ENCODE measurements at places on chromosomes 1 and 21.

- DNase-seq: no peak
Observed at GRCh38 chr1:29122682-29123052, 1.0 kb downstream of the TMEM200B start.

GRCh38 chr1:28668956-28669723 lies 556 bp downstream of the GMEB1 start:
- DNase-seq: peak; percentile 52

GRCh38 chr1:57079454-57080157 lies 113.8 kb upstream of the C8B start:
- DNase-seq: no peak

- DNase-seq: peak; percentile 64
Observed at GRCh38 chr1:156693848-156694689, 11.3 kb downstream of the CRABP2 start.

DNA sequence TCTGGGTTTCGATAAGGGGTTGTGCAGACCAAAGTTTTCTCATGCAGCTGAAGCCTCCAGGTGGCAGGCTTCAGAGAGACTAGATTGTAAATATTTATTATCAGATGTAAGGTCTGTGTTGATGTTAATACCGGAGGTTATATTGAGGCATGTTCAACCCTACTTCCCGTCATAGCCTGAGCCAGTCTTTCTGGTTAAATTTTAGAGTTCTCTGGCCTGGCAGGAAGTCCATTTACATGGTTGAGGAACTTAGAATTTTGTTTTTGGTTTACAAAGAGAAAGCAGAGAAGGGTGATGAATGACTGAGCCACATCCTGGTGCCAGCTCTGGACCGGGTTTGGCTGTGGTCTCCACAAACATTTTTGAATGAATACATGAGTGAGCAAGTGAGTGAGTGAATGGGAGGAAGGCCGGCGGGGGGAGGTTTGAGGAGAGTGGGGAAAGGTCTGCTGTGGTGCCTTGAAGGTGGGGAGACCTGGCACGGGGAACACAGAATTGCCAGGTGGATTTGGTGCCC lies 218.5 kb downstream of the DISC1 start:
- DNase-seq: no peak

- DNase-seq: no peak
Observed at GRCh38 chr1:224921354-224921753, 8.1 kb upstream of the DNAH14 start.

GRCh38 chr1:246608616-246609376 lies 42.5 kb downstream of the CNST start:
- DNase-seq: peak; percentile 91

- no peak for DNase-seq
Observed at GRCh38 chr1:145942871-145943270, 14.9 kb downstream of the LIX1L start.

GRCh38 chr21:33261635-33262034 lies 4.5 kb upstream of the IL10RB start:
- no peak for DNase-seq

- no peak for DNase-seq
Observed at GRCh38 chr1:23869051-23869450, 961 bp upstream of the FUCA1 start.

GRCh38 chr1:63888984-63889383 lies 115.2 kb downstream of the ROR1 start:
- DNase-seq: no peak

- no peak for DNase-seq
Observed at GRCh38 chr1:23097316-23097715, 71.3 kb downstream of the LUZP1 start.

DNA sequence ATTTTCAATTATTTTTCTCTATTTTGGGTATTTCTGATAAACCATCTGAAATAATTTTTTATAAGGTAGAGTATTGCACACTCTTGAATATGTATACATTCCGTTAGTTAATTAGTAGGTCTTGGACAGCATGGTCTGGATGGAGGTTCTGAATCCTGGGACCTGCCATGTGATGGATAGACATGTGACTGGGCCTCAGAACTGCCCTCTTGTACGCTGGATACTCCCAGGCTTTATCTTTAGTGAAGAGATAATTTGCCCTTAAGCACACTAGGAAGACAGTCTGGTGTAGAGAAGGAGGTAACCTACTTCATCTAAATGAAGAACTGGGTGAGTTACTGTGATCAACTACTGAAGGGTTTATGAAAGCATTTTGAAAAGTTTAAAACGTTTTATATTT lies 48.9 kb downstream of the CNIH3 start:
- DNase-seq: no peak

DNA sequence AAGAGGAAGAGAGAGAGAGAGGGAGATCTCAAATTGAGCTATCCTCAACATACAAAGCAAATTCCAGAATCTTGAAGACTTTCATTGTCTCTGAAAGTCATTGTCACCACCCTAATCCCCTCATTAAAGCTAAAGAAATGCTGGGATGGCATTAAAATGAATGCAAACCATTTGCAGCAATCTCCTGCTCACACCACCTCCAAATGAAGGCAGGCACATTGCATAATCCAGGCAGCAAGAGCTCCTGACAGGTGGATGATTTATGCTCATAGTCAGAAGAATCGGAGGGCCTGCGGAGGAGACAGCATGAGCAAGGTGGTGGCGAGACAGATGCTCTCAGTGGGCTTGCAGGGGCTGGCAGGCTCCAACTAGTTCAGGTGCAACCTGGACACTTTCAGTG lies 90.2 kb downstream of the ESRRG start:
- DNase-seq: no peak

DNA sequence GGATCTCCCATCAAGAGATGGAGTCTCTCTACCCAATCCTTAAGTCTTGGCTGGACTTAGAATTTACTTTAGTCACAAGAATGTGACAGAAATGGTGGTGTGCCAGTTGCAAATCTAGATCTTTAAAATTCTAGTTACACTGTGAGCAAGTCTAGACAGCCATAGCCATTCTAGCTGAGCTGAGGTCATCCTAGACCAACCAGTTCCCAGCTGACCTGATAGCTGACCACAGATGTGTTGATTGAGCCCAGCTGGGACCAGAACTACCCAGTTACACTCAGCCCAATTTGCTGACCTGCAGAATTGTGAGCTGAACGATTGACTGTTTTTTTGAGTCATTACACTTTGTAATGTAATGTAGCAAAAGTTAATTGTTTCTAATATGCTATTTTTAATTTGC lies 251.8 kb downstream of the ADGRL2 start:
- no peak for DNase-seq

DNA sequence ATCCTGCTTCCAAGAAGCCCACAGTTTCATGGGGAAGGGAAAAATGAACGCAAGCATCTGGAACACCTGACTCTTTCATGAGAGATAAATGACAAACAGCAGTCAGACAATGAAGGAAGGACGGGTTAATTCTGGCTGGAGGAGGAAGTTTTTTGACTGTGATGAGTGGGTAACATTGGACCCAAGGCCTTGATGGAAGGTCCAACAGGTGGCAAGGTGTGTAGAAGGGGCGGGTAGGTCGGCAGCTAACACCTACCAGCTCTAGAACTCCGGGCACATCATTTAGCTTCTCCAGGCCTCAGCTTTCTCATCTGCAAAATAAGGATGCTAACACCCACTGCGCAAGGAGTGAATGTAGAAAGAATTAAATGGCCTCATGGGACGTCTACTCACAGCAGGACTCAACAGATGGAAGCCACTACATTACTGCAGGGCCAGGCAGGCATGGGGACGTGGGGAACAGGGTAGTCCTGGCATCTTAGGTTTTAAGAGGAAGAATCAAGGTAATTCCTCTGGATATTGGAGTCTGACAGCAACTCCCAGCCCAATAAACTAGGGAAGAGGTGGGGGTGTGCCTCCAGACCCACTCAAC lies 12.9 kb downstream of the GLIS1 start:
- no peak for DNase-seq

GRCh38 chr1:183096894-183097293 lies 73.7 kb downstream of the LAMC1 start:
- no peak for DNase-seq

DNA sequence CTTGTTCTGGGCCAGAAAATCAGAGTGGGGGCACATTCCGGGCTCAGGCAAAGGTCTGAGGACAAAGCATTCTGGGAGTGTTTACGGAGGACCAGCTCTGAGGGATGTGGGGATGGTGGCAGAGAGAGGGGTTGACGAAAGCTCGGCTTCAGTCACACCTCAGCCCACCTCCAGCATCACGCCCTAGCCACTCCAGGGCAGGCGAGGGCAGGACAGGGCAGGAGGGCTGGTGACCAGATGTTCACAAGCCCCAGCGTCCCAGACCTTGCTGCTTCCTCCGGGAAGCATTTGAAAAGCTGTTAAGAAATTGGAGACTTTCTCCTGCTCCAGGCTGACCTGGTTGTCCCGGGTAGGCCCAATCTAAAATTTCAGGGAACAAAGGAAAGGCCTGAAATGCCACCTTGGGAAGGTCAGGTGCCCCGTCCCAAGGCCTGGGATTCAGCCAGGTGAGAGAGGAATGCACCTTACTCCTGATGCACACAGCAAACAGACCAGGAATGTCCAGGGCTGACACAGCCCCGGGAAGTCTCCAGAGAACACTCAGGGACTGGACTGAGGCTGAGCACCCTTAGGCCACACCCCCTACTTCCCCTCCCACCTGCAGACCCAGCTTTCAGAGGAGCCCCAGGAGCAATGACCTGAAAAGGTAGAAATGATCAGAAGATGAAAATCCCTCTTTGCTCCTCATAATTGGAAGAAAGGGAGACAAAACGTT lies 71.9 kb upstream of the KLHDC7A start:
- no peak for DNase-seq

- DNase-seq: peak; percentile 94
Observed at GRCh38 chr1:84301004-84301784, at the start of gene SAMD13. Gene SAMD13 (plus strand): TSS chr1:84301708. CDS start chr1:84303235, 1,527 bp downstream.

DNA sequence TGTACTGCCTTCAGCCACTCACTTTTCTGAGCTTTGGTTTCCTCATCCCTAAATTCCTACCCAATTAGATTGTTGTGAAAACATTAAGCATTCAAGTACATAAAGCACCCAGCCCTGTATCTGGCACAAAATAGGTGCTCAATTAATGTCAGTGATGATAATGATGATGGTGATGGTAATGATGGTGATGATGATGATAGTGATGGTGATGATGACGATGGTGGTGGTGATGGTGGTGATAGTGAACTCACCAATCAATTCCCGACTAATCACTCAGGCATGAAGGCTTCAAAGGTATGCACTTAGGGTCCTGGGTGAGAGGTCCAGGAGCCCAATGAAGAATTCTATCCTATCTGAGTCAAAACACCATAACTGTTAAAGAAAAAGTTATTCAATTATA lies 383.5 kb downstream of the MATN1 start:
- no peak for DNase-seq

DNA sequence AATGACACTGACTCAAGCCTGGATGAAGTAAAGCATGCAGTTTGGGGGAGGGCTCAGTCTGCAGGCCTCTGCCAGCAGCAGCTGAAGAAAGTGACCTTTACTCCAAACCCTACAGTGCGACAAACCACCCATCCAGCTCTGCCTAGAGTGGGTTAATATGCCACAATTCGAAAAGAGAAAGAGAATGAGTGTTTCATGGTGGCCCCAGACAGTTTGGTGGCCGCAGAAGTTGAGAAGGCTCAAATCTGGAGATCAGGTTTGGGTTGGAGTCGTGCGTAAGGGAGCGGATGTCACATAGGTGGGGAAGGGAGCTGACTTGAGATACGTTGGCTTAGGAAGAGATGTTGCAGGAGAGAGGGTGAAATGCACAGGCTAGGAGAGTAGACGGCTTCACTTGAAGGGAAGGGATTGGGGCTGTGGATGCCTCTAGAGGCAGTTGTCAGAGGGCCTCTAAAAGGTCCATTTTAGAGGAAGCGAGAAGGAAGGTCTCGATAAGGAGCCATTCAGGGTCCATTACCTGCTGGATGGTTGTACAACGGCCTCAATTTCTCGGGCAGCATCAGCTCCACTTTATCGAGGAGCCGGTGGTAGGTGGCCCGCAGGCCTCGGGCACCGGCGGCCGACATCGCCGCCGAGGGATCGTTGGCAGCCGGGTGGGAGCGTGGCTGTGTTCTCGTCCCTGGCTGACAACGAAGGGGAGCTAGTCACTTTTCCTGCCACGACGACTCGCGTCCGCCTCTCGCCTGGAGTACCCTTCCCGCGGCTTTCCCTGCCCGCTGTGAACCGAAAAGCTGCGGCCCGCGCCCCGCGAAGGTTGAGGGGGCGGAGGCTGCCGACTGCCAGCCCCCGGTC lies 1.0 kb upstream of the DCAF6 start:
- peak; percentile 74 for DNase-seq

- DNase-seq: no peak
Observed at GRCh38 chr1:6410248-6410893, 9.3 kb downstream of the HES2 start.

- no peak for DNase-seq
Observed at GRCh38 chr1:214476229-214476985, 75.0 kb downstream of the PTPN14 start.

DNA sequence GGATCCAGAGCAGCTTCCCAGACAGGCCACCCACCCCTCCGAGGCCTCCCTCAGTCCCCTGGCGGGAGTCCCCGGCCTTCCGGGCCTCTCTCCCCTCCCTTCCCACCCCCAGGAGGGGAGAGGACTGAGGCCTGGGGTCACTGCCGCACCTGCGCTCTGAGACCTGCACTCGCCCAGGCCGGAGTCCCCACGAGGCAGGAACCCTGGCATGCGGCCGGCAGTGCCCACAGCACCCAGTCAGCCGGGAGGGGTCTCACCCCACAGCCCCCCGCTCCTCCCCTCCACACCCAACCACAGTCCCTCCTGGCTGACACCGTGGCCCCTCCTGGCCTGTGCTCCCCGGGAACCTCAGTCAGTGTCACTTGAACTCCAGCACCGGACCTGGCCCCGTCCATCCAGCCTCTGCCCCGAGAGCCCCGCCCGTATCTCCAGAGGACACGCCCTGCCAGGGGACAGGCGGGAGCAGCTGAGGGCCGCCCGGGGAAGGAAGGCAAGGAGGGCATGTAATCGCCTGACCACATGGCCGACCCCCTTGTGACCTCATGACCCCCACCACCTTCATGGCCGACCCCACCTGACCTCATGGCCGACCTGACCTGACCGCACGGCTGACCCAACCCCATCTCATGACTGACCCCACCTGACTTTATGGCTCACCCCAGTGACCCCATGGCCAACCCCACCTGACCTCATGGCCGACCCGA lies 28.7 kb upstream of the TTLL10 start:
- peak; percentile 76 for DNase-seq

DNA sequence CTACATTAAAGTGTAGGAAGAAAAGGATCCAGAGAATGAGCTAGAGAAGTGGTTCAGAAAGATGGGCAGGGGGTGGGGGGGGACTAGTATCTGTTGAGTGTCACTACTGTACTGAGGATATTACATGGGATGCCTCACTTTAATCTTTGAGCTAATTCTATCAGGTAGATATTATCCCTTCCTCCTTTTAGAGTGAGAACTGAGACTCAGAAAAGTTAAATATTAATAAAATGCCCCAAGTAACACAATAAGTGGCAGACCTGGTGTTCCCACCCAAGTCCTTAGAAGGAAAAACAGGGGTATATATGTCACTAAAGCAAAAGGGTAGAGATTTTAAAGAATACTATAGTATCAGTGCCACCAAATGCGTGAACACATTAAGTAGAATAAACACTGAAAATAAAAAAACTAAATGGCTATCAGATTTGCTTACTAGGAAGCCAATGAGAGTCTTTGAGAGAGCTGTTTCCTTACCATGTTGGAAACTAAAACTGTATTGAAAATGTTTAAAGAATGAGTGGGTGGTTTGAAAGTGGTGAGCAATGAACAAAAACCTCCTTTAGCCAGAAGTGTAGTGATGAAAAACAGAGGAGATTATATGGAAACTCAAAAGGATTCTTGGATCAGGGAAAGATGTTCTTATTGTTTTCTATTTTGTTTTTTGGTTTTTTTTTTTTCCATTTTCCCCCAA lies 230.8 kb downstream of the BARHL2 start:
- no peak for DNase-seq

- no peak for DNase-seq
Observed at GRCh38 chr1:116131170-116131569, 20.0 kb downstream of the MAB21L3 start.

- DNase-seq: peak; percentile 52
Observed at GRCh38 chr1:97137862-97138514, 416.4 kb downstream of the PTBP2 start.

Data from NCI-H510A treated with DMSO at 0.1 percent for 48 hours (cell line).